ENCODE measurements at places on chromosomes 3 and 15.

- no peak for DNase-seq
Measured at GRCh38 chr3:113250566-113250965, 39.2 kb downstream of the BOC start.

DNA sequence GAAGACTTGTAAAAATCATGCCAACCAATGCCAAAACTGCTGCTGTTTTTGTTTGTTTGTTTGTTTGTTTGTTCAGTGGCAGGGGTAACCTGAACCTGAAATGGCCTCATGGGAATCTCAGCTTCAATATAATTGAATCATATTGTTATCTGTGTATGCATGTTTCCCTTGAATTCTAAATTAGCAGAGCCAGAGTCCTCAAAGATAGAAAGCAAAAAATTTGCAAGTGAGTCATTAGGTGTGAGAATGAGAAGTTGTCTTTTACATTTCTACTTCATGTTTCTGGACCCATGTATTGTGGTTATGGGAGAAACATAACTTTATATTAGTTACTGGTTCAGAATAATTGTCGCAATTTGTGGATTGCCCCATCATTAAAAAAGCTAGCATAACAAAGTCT, 249.2 kb downstream of the DOCK3 start:
- no peak for DNase-seq

DNA sequence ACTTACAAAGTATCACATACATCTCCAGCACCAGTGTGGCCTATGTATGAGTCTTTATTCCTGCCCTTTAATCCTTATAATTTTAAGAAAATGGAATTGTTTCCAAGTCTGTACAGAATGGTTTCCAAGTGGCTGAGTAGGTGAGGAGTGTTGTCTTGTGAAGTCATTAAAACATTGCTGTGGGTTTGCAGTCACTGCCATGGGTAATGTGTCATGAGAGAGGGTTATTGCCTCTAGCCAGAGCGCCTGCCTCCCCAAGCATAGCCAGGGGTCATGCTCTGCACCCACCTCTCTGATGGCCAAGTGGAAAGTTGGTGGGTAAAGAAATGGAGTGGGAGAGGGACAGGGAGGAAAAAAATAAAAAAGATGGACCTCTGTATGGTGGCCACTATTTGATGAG, 25.3 kb downstream of the TRAK1 start:
- no peak for DNase-seq

- no peak for DNase-seq
Measured at GRCh38 chr3:23743141-23743784, 62.5 kb upstream of the UBE2E1 start.

GRCh38 chr15:48046813-48047438, 73.9 kb upstream of the SLC24A5 start:
- DNase-seq = no peak

DNA sequence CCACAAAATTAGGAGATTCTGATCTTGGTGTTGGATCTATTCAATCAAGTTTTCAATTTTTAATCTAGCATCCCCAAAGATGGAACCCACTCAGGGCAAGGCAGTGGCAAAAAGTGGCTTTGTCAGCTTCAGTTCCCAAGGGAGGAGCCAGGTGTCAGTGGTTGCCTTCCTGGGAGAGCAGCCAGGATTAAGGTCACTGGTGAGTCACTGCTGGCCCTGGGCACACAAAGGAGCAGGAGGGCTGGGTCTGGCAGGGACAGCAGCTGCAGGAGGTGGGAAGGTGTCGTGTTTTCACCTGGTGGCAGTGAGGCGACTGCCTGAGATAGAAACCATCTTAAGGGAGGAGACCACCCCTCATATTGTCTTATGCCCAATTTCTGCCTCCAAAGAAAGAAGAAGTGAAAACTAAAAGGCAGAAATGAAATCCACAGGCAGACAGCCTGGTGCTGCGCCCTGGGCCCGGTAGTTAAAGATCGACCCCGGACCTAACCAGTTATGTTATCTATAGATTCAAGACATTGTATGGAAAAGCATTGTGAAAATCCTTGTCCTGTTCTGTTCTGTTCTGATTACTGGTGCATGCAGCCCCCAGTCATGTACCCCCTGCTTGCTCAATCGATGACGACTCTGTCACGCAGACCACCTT, 5.9 kb upstream of the KLHL25 start:
- DNase-seq = no peak

DNA sequence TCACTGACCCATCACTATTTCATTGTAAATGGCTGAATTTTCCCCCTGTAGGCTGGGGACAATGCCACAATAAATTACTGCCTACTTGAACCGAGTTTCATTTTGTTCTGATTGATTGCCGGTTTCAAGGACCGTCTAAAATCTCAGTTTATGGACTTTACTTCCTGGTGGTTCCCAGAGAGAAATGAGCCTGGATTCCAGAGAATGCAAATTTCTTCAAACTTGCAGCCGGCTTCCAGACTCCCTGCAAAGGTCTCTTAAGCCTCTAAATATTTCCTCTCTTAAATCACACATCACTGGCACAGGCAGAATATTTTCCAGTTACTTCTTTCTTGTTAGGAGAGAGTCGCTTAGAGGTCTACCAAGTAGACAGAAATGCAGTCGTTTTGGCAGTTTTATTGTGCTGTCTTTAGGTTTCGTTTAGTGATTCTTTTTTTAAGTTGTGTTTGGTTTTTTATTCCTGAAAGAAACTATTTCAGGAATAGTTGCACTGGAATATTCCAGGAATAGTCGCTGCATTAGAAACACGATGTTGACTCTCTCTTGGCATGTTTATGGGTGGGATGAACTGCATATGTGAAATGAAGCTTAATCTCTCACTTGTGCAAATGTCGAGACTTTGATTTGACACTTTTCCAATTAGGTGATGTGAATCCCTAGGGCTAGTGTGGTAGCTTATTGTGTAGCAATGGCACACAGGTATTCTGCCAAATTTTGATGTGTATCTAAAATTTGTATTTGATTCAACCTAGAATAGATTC, 284.1 kb upstream of the NR2E3 start:
- DNase-seq = no peak

DNA sequence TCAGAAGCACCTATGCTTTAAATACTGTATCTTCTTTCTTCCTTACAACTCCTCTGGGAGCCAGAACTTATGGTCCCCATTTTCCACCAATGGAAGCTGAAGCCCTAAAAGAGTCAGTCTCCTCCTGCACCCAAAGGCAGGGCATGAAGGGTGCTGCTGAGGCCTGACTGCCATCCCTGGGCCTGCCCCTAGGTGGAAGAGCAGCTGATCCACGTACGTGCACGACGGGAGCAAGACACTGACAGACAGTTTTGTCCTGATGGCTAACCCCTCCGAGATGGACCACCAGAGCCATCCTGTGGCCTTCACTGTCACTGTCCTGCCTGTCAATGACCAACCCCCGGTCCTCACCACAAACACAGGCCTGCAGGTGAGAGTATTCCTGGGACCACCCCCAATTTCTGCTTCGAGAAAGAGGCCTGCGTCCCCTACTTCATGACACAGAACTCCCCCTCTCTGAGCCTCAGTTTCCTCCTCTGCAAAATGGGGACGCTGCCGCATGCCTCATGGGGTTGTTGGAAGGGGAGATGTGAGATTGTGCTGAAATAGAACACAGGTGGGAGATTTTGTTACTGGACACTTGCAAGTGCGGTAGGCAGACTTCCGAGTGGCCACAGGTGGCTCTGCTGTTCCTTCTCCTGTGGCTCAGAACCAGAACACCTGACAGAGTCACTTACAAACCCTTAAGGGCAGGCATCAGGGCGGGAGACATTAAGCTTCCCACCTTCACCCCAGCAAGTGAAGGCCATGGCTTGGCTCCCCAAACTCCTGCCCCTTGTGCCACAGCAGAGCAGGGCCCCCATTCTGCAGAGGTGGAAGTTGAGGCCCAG, 175.4 kb downstream of the TBC1D2B start:
- DNase-seq = no peak

DNA sequence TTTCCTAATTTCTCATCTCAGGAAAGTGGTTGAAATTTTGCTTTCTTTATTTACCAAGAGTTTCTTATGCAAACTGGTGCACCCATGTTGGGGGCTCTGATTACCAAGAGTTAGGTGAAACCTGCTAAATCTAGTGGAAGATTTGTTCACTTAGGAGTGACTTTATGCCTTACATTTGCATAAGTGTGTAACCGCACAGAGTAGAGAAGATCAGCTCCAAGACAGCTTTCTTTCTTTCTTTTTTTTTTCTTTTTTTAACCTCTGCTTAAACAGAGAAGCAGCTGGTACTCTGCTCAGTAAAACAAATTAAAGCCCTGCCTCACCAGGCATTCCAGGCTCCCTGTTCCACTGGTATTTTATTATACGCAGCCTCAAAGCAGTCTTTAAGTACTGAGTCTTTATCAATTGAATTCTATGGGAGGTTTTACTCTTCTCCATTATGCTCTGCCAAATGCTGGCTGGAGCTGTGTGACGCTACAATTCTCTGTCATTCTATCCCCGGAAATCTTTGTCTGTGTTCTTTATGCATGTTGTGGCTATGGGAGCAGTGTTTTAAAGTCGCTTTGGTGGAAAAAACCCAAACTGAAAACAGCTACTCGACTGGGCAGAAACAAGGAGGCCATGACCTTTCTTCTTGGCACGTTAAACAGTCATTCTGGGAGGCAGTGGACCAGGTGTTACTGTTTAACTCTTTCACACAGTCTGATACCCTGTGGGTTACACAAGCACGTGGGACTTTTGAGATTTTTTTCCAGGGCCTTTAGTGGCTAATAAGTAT, 55.2 kb upstream of the GBE1 start:
- no peak for DNase-seq

GRCh38 chr3:74824366-74824765, 209.9 kb upstream of the CNTN3 start:
- DNase-seq = no peak

DNA sequence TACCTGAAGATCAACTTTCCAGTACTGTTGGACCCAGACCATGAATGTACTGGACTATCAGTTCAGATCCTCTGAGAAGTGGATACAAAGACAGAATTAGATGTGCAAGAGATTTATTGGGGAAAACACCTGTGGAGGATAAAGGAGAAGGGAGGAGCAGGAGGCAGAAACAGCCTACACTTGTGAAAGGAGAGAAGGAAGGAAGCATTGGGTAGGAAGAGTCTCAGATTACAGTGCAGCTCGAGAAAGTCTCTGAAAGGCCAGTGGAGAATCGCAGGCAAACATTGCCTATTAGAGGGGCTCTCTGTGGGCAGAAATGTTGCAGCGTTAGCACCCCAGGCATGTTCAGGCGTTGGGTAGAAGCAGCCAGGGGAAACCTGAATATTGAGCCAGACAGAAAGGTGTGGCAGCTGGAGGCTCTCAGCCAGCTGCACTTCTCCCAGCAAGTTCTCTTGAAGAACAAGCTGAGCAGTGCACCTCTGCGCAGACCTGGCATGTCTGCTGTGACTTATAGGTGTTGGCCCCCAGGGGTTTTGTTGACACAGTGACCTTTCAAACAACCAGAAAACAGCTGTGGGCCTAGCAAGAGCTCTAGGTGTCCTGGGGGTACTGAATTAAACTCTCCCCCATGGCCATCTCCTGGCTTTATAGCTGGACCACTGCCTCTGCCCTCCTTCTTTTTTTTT, 7.0 kb downstream of the CHST14 start:
- no peak for DNase-seq

GRCh38 chr3:178517665-178518334, 18.4 kb upstream of the KCNMB2 start:
- no peak for DNase-seq

GRCh38 chr3:134375582-134376384, 1.5 kb upstream of the AMOTL2 start:
- DNase-seq = no peak

- DNase-seq = no peak
Measured at GRCh38 chr15:70954171-70954570, 61.5 kb downstream of the LRRC49 start.

- no peak for DNase-seq
Measured at GRCh38 chr15:89058876-89059405, 29.3 kb upstream of the ABHD2 start.

GRCh38 chr3:177262396-177262795, 65.1 kb upstream of the TBL1XR1 start:
- no peak for DNase-seq

GRCh38 chr3:18069568-18069967, 327.1 kb upstream of the TBC1D5 start:
- DNase-seq = no peak
